ENCODE measurements at places on chromosomes 2 and 18.

GRCh38 chr2:147051248-147051647, 793.6 kb upstream of the ACVR2A start:
- DNase-seq = no peak

DNA sequence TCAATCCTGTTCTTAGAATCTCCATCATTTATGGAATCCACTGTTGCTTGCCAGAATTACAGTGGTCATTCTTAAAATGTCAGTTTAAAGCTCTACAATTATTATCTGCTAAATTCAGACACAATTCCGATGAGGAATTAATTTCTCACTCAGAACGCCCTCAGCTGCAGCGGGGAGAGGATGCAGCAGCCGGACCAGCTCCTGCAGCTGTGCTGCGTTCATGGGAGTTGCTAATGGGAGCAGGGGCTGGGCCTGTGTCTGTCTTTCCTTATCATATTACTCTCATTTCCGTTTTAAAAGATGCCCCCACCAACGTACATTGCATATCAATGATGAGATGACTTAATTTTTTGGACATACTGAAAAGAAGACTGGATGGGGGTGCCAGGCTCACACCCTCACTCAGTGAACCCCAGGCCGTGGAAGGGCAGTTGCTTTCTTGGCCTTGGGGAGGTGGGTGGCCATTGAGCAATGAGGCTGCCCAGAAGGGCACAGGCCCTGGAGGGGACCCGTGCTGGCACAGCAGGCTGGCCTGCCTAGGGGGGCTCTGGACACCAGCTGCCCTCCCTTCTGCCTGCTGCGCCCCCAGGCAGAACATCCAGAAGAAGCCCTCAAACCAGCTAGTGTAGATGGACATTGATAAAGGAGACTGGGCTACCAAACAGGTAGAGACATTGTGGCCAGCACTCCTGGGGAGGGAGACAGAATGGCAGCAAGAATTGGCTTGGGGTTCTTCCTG, 503.6 kb upstream of the MYT1L start:
- no peak for DNase-seq

- no peak for DNase-seq
Observed at GRCh38 chr2:149258531-149258930, 71.9 kb upstream of the LYPD6 start.

DNA sequence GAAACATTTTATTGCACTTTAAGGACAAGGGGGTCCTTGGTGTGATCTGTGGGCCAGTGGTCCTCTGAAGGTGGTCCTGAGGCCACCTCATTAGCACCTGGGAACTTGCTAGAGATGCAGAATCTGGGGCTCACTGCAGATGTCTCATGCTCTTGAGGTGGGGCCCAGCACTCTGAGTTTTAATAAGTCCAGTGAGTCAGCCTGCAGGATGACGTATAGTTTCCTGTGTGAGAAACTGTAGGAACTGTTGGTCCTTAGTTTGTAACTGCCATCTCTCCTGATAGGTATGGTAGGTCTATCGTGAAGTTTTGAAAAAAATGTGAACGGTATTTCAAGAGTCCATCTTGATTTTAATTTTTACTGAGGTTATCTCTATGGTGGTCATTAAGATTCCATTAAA, 2.8 kb downstream of the TRPM8 start:
- no peak for DNase-seq

- DNase-seq = no peak
Observed at GRCh38 chr18:59672235-59672711, 24.9 kb downstream of the CCBE1 start.

GRCh38 chr2:153479573-153479972, 1.0 kb upstream of the RPRM start:
- no peak for DNase-seq

- no peak for DNase-seq
Observed at GRCh38 chr18:58076052-58076451, 32.0 kb downstream of the NEDD4L start.
